ENCODE measurements at places on chromosomes 5 and 9.

DNA sequence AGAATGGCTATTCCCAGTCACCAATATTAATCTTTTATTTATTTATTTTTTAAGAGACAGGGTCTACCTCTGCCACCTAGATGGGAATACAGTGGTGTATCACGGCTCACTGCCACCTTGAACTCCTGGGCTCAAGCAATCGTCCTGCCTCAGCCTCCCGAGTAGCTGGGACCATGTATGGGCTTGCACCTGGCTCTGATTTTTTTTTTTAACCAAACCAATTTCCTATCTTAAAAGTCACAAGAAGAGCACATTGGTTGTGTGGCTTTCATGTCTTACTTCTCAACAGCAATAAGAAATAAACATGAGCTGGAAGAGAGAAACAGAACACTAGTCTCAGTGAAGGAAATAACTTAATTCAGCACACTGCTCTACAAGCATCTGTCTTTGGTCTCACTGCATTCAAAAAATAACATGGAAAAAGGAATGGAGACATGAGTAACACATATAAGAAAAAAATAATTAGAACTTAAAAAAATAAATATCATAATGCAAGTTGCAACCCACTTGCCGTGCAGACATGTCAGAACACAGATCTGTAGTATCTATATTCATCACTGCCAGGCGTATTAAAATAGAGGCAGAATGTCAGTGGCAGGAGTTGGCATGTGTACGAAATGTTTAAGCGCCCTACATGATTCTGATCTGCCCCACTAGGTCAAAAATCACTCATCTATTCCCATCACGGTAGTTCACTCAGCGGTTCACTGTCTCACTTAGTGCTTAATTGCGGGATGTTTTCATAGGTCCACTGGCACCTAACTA lies 66.4 kb downstream of the EFNA5 start:
- no peak for DNase-seq

DNA sequence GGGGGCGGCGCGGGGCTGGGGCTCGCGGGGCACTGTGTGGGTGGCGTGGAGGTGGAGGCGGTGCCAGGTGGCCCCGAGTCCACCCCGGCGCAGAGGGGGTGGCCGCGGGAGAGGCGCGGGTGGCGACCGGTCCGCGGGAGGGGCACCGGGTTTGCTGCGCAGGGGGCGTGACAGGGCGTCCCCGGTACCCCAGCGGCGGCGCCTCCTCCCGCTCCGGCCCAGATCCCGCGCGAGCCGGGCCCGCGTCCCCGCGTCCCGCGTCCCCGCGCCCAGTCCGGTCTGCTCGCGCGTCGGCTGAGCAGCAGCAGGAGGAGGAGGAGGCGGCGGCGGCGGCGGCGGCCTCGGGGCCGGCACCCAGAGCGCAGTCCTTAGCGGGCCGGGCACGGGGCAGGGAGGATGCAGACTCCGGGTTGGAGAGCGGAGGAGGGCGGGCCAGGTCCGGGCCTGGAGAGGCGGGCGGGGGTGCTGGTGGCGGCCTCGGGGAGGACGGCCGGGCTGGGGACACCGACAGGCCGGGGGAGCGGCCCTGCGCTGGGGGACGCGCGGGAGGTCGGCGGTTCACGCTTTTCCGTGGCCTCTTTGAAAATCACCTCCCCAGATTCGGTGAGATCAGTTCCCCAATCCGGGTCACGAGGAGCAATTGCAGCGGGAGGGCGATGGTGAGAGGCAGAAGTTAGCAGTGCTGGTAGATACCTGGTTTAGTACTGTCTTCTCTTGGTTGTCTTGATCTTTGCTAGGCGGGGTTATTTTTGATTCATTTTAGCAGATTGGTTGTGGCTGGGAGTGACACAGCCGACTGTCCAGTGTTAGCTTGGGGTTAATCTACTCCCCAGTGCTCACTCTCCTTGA lies 1.7 kb downstream of the TRIO start:
- peak; percentile 56 for DNase-seq

DNA sequence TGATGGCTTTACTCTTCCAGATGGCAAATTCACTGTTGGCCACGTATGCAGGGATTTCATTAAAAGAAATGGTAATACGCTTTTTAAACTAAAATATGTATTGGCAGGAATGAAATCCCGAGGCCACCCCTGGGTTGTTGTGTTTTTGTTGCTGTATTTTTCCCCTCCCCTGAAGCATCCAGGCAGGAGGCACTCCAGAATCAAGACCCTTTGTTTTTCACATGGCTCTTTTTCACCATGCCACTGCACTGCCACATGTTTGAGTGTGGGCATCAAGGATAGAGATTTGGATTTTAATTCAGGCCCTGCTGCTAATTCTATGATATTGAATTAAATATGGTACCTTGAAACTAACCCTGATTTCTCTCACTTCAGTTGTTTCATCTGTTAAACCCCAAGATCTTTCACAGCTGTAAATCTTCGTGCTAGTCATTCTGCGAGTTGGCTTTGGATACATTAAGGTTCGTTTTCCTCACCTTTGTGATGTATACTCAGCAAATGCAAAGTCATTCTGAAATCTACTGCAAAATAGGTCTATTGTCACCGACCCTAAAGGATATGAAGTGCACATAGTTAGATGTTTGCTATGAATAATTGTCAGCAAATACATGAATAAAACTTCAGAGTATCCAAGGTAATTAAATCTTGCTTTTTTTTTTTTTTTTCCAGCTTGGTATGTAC lies 533.4 kb downstream of the PTPRD start:
- DNase-seq = no peak

DNA sequence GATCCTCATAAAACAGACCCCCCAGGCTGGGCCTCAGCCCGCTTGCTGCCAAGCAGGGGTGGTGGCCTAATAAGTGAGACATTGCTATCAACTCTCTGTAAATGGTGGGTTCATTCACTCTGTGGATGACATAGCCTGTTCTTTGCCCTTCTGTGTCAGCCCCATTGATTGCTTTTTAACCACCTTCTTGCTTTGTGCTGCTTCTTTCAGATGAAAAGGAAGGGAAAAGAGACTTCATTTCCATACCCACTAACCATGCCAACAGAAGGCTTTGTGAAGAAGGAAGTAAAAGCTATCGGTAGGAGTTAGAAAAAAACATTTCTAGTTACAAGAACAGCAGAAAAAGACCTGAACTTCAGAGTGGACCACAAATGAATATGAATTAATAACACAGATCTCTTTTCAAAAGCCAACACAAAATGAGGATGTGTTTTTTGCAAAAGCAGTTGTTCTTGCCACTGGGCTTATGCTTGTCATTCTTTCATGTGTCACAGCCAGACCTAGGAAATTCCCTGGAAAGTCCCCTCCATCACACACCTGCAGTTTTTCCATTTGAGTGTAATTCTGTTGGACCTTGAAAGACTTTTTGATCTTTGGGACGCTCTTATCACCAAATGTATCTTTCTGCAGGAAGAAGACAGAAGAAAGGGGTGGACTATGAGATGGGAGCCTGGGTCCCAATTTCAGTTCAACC lies 507.7 kb downstream of the CCDC171 start:
- DNase-seq = no peak

DNA sequence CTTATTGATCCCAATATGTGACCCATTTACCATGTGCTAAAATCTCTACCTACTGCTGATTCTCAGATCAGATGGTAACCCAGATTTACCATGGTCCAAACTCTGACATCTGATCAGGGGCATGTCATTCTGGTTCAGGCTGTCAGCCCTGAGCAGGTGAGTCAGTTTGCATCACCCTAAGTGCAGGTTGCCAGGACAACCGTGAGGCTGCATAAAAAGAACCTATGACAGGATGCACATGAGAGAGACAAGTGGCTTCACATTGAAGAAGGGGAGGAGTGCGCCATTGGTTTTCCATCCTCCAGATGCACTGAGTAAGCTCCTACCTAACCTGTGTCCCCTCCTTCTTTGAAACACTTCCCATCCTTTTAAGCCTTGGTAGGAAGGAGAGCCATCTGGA lies 801 bp upstream of the PRSS3 start:
- DNase-seq = no peak

- DNase-seq = no peak
Observed at GRCh38 chr5:56116599-56117141, 116.5 kb downstream of the ANKRD55 start.

DNA sequence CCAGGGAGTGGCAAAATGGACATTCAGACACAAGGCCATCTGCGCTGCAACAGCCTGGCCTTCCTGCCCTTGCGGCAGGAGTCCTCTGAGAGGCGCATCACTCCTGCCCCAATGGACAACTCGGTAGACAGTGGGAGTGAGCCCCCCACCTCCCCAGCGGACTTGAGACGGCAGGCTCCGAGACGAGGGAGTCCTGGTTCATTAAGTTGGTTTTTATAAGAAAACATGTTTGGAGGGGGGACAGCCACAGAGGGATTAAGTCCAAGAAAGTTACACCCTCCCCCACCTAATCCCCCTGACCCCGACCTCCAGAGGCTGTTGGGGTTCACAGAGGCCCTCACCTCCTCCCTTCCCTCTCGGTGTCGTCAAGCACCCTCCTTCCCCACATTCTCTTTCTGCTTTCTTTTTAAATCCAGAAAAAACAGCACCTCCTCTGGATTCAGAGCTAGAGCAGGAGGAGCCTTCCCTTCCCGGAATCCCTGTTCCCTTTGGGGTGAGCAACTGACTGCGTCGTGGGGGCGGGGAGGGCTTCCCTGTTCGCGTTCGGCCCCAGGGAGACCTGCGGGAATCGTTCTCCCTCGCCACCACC lies 1.8 kb upstream of the EGR1 start:
- DNase-seq = no peak

DNA sequence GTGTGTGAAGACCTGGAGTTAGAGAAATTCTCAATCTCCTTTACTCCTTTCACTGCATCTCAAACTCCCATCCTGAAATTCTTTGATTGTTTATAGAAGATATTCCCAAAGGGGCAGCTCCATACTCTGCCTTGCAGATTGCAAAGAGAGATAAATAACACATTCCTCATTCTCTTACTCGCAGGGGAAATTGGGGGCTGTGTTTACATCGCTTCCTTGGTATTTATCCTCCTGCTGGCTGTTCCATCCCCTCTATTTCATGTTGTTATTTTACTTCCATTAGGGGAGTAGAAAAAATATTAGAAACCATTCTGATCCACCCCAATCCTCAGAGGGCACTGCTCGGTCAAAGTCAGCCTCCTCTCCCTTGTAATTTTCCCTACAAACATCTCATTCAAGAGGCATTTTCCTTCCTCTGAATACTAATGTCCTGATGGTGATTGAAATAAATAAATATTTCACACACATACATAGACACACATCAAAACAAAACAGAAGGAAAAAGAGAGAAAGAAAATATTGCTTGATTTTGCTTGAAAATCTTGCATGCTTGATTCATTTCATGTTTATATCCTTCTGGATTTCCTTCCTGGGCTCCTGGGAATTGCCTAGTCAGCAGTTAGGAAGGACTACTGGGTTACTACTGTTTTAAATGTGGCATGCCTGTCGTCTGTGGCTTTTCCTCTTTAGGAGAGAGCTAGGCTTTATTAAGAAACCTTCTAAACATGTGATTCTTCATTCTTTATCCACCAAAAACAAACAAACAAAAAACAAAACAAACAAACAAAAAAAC lies 420.1 kb upstream of the PAPPA start:
- DNase-seq = no peak

DNA sequence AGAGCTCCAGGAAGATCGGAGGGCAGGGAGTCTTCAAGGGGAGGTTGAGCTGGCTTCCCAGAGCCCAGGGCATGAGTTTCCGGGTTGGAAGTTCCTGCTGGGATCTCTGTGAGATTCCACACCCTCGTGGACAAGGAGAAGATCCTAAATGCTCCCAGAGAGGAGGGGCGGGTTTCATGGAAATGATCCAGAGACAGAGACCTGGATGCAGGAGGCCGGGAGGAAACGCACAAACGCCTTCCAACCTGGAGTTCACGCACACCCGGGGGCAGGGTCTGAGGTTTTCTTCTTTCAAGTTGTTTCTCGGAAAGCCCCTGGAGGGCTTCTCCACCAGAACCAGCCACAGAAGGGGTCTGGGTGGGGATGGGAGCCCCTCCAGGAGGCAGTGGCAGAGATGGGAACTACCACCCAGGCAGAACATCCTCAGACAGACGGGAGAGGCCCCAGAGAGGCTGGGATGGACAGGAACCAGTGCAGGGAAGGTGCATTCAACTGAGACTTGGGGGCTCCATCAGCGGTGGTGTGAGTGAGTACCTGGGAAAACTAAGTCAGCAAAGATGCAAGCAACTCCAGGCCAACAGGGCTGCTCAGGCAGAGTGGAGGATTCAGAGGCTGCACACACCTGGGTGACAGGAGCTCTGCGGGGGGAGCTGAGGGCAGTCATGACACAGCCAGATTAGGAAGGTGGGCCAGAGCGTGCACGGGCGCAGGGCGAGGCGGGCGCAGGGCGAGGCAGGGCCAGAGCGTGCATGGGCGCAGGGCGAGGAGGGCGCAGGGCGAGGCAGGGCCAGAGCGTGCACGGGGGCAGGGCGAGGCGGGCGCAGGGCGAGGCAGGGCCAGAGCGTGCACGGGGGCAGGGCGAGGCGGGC lies 52.1 kb upstream of the EXOC3 start:
- no peak for DNase-seq

DNA sequence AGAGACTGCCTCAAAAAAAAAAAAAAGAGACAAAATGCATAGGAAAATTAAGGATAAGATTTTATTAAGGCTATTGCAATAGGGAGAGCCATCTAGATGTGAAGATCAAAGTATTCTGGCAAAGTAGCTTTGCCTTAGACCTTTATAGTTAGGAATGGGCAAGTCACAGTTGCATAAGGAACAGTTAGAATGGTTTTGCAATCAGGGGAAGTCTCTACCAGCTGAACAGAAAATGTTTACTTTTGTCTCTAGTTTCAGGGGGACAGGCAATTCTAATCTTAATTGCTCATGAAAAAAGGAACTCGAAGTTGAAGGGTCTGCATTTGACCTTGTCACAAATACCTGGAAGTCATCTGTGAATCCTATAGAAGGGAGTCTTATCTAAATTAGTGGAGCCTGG lies 13.1 kb upstream of the ATP6V1G1 start:
- DNase-seq = no peak

DNA sequence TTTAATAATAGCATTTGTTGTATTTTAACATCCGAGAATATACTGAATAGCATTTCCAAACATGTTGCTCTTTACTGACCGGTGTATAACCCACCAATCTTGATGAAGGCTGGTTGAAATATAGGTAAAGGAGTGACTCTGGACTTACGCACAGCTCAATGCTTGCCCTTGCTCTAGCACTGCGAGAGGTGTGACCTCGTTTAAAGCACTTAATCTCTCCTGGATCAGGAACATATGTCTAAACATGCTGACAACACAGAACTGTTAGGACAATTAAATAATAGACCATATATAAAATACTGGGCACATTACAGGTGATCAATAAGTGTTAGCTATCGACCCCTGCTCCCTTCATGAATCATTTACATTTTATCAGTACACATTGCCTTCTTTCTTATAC lies 28.3 kb downstream of the TLR4 start:
- DNase-seq = no peak

- no peak for DNase-seq
Observed at GRCh38 chr5:11105696-11106095, 344.7 kb upstream of the DAP start.

DNA sequence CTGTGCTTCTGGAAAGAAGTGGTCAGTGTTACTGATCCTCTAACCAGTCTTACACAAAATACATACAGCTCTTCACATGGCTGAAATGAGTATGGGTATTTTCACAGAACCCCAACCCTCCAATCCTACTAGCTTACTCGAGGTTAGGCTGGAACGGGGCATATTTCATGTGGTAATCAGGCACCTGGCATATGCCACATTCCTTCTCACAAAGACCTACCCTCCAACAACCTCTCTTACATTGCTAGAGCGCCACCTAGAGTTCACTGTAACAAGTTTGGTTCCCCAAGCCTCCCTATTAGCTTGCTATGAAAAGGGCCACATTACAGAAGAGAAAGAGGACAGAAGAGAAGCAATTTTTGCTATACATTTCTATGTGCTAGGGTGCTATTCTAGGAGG lies 597.3 kb downstream of the PRELID2 start:
- DNase-seq = peak; percentile 14
